ENCODE measurements at places on chromosomes 3 and 15.

- DNase-seq: peak; percentile 18
These were observed 168.2 kb downstream of the CBLB start for GRCh38 chr3:105700575-105700974.

- DNase-seq: no peak
These were observed 38.2 kb upstream of the ACP3 start for GRCh38 chr3:132279030-132279429.

- DNase-seq: no peak
These were observed 79.6 kb downstream of the IGF2BP2 start for GRCh38 chr3:185744997-185745843.

GRCh38 chr15:90234096-90234988 lies at the start of gene GDPGP1:
TSS of gene GDPGP1 (plus strand) at chr15:90234209. CDS start at chr15:90240909, 6,700 bp downstream.
- DNase-seq: no peak

DNA sequence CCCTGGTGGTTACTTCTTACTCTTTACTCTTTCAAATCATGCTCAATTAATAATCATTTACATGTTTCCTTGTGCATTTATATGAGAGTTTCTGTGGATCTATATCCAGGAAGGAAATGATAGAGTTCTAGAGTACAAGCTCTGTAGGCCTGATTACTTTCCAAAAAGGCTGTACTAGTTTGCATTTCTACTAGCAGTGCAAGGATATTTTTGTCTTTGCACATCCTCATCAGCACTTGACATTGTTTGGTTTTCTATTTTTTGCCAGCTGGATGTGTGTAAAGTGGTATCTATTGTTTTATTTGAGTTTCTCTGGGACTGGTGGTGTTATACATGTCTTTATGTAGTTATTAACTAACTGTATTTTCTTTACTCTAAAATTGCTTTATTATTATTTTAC lies 19.6 kb upstream of the SLC7A14 start:
- DNase-seq: no peak

- DNase-seq: no peak
These were observed 11.5 kb downstream of the CSPG5 start for GRCh38 chr3:47567149-47567548.

DNA sequence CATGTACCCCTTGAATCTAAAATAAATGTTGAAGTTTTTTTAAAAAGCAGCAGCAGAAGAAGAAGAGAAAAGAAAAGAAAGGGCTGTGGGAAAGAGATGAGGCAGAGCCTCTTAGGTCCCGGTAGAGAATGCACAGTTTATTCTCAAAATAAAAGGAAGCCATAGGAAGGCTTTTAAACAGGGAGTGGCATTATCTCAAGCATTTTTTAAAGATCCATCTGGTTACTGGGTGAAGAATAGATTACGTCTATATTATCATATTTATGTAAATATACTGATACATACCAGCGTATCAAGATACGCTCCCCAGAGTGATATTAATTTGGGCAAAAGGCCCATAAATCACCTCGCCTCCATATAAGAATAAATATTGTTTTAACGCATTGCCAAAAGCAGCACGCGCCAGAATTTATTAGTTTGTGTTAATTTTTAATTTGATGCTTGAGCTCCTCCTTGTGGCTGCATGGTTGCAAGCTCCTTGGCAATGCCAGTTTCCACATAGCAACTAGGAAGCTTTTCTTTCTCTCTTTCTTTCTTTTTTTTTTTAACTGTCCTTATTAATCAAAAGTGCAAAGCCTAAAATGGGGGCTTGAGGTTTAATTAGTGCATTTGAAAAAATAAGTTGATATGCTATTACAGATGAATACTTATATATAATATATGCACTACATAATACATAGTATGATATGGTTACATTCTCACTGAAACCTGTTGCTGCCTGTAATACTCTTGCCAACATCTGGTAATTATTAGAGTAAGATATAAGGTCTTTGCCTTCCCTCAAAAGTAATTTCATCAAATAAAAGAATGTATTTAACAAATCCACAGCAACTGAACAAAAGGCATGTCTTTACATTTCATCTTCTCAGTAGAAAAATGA lies 242.8 kb upstream of the UBE2E2 start:
- DNase-seq: no peak

DNA sequence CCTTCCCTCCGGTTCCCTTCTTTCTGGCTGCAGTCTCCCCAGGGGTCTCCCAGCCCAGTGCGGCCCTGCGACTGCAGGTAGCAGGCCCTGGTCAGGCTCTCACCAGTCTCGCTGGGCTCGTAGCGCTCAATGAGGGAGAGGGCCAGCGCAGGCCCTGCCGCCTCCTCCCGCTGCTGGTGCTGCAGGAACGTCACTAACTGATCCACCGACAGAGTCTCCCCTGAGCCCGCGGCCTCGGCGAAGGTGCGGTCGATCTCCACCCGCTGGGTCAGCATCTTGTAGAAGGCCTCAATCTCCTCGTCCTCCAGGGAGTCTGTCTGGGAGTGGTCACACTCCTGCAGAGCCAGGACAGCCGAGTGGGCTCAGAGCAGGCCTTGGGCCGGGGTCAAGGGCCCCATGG lies 18.3 kb downstream of the PLCD1 start:
- no peak for DNase-seq

GRCh38 chr3:23880703-23881339 lies 36.0 kb downstream of the NKIRAS1 start:
- DNase-seq: no peak

- no peak for DNase-seq
These were observed 18.1 kb upstream of the ATP13A5 start for GRCh38 chr3:193396451-193397244.

- DNase-seq: no peak
These were observed 34.6 kb upstream of the THRB start for GRCh38 chr3:24529210-24529609.

DNA sequence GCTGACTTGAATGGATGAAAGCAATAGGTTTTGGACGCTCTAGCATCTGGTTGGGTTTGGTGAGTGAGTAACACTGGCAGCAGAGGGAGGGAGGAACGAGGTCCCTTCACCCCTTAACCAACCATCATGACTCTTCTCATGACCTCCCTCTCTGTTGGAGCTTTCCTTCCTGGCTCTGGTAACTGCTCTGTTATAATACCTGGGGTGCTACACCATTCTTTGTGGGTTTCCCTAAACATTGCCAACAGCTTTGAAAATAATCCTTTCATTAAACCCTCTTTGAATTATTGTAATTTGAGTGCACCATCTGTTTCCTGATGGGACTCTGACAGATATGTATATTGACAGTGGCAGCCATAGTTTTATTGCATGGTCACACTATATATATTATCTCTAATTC lies 146.2 kb upstream of the PTPRG start:
- no peak for DNase-seq

DNA sequence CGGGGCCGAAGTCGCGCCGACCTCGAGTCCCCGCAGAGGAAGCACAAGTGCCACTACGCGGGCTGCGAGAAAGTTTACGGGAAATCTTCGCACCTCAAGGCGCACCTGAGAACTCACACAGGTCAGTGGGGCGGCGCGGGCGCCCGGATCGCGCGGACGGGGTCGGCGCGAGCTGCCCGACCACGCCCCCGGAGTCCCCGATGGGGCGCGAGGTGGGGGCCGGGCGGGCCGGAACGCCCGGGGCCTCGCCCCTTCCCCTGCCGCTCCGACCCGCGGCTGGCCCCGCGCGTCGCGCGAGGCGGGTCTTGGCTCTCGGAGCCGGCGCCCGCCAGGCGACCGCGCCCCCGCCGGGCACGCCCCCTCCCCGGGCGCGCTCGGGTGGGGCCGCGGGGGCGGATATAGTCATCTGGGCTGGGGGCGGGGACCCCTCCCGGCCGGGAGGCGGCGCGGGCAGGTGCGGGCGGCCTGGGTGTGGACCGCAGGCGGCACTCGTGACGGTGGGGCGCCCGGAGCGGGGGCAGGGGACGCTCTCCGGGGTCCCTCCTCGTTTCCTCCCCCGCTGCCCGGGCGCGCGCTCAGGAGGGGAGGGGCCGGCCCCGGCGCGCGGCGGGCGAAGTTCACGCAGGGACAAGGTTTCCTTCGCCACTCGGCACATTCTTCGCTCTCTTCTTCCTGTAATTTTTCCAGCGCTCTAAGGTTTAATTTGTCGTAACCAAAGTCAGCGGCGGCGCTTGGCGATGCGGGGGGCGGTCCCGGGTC lies 1.2 kb downstream of the KLF13 start:
- DNase-seq: peak; percentile 74

DNA sequence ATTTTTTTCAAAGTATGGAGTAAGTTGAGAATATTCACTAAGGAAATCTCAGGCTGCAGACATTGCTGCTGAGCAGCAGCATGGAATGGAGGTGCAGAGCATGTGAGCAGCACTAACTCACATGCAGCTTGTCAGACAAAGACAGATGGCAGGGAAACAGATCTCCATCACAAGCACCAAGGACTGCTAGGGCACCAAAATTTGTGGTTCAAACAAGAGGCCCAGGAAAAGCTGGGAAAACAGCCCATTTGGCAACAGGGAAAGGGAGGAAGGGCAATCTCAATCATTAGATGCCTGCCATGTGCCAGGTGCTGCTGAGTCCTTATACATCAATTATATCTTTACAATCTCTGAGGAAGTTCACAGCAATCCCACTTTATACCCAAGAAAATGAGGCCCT lies 47.2 kb upstream of the EIF1B start:
- DNase-seq: no peak

DNA sequence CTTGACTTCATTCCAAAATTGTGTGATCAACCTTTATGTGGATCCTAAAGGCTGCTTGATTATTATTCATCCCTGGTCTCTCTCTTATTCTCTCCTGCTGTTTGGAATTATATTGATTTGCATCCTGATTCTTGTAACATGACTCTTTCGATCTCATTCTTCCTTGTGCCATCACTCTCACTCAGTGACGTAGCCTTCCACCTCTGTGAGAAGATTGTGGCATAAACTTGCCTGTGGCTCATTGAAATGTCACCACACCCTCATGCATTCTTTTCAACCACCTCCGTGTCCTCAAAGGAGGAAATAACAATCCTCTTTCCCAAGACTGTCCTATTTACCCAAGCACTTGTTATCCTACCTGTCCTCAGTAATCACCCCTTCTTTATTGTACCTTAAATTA lies 41.3 kb upstream of the GCNT3 start:
- no peak for DNase-seq

- no peak for DNase-seq
These were observed 52.8 kb downstream of the PLD1 start for GRCh38 chr3:171757361-171758034.

DNA sequence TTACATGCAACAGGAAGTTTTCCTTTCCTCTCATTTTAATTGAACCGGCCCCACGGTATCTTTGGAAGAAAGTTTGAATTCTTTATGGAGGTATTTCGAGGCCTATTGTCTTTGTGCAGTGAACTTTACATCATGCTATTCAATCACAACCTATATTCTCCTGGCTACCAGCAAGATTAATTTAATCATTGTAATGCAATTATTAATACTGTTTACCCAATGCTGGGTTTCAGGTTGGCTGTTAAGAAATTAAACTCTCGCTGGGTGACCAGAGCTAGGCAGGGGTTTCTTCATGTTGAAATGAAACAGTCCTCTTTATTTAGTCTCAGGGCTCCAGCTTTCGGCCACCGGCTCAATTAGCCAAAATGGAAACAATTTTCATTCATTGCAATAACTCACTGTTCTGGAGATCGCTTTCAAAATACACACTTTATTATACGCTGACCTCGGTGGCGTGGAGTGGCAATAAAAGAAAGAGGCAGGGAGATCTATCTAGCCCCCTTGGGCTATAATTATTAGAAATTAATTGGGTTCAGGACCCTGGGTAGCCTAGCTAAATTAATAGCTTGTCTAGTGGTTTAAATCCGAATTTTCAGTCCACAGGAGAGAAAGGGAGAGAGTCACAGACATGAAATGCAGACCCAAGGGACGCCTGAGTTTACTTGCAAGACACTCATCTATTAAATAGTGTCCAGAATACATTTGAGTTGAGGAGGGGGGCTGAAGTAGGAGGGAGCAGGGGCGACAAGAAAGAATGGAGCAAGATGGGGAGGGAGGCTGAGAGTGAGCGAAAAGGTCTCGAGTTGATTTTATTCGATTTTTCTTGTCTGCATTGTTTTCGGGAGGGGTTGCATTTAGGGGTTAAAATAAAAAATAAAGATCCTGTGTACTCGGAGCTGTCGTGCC lies 3.9 kb upstream of the MECOM start:
- DNase-seq: no peak

DNA sequence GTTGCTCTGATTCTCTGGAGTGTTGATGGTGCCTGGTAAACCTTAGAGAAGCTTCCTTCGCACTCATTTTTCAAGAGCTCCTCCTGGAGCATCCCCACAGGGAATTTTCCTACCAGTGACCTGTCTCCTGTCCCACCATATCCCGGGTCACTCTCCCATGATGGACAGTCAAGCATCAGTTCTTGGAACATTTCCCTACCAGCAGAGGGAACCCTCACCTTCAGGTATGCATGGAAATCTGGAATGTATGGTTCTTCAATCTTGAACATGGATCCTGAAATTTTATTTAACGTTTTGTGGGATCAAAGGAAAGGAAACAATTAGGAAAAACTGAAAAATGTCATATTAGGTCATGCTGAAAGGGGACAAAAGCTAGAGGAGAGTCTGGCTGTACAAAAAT lies 153.8 kb downstream of the SPATA16 start:
- DNase-seq: no peak

DNA sequence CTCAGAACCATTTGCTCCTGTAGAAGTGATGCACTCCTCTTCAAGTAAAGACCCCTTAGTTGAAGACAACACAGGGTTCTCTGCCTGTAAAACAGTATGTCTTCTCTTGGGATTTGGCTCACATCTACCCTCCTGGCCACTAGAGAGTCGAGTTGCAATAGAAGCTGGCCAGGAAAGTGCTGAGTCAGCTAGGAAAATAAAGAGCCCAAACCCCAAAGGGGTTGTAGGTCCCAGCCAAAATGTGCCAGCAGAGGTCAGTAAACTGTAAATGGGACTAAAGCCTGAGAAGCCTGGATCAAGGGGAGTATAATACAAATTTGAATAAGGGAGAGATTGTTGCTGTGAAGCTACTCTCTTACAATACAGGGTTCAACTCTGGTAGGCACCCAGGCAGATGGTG lies 37.2 kb upstream of the THBS1 start:
- no peak for DNase-seq

GRCh38 chr15:98966091-98966787 lies 41.4 kb downstream of the PGPEP1L start:
- DNase-seq: no peak

GRCh38 chr15:84151205-84151931 lies 84.2 kb upstream of the GOLGA6L4 start:
- DNase-seq: no peak

DNA sequence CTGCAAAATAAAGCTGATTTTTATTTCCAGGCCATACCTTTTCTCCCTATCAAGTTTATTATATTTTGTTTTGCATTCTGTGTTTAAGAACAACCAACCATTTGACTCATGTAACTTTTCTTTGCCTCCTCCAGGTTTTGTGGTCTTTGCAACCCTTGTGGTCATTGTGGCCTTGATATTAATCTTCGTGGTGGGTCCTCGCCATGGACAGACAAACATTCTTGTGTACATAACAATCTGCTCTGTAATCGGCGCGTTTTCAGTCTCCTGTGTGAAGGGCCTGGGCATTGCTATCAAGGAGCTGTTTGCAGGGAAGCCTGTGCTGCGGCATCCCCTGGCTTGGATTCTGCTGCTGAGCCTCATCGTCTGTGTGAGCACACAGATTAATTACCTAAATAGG lies 27.6 kb downstream of the NIPA2 start:
- DNase-seq: no peak

Measured in T-helper 2 cell treated with Interferon-gamma antibody and Interleukin-4, amounts not matched to agents 5 μg/mL and 100 μg/mL, for 36 hours (primary cell).